ENCODE measurements at places on chromosomes 12 and 14. TPM values are rescaled to one million over a fixed set of nuclear protein-coding genes. Genes with fewer than 3 reads are reported as not detected.

DCN gene
- total RNA-seq: not detected

NPAS3 gene
- total RNA-seq: 0.13 TPM

TC2N gene
- 40.0 TPM for total RNA-seq

PPP1R36 gene
- 0.38 TPM for total RNA-seq

TMPRSS12 gene
- total RNA-seq: not detected

PRB2 gene
- not detected for total RNA-seq

ABHD4 gene
- 9.6 TPM for total RNA-seq

EAPP gene
- total RNA-seq: 37.7 TPM

GCH1 gene
- 8.5 TPM for total RNA-seq

CLEC2A gene
- not detected for total RNA-seq

MYO1H gene
- not detected for total RNA-seq

SIX4 gene
- total RNA-seq: 0.51 TPM

WDR89 gene
- 10.6 TPM for total RNA-seq

AQP6 gene
- not detected for total RNA-seq

MANSC4 gene
- total RNA-seq: not detected

PTPRR gene
- total RNA-seq: under 0.01 TPM

LRRK2 gene
- total RNA-seq: 0.13 TPM

ASPG gene
- total RNA-seq: not detected

HHIPL1 gene
- total RNA-seq: 1.4 TPM

TMEM253 gene
- 0.13 TPM for total RNA-seq

TAS2R31 gene
- 2.3 TPM for total RNA-seq

CTSG gene
- not detected for total RNA-seq

CKAP4 gene
- 36.2 TPM for total RNA-seq

RTN1 gene
- under 0.01 TPM for total RNA-seq

ARHGEF40 gene
- 8.3 TPM for total RNA-seq

MYH7 gene
- total RNA-seq: not detected

LRP1 gene
- total RNA-seq: 0.76 TPM

CSAD gene
- 5.1 TPM for total RNA-seq

SLC25A29 gene
- total RNA-seq: 45.6 TPM

TEX22 gene
- total RNA-seq: under 0.01 TPM

CD69 gene
- 0.39 TPM for total RNA-seq

MSI1 gene
- total RNA-seq: not detected

CIROP gene
- total RNA-seq: not detected

LBHD2 gene
- total RNA-seq: not detected

SDSL gene
- 3.3 TPM for total RNA-seq

ENDOU gene
- total RNA-seq: under 0.01 TPM

RPL10L gene
- not detected for total RNA-seq

MGP gene
- 328 TPM for total RNA-seq

DAO gene
- not detected for total RNA-seq

IGFBP6 gene
- total RNA-seq: 2.7 TPM

CYP46A1 gene
- 0.13 TPM for total RNA-seq

PIK3C2G gene
- 1.6 TPM for total RNA-seq

ESPL1 gene
- 6.0 TPM for total RNA-seq

ITGA7 gene
- 0.13 TPM for total RNA-seq

PSMA6 gene
- 213 TPM for total RNA-seq

POTEG gene
- total RNA-seq: not detected

SLC6A15 gene
- total RNA-seq: 7.7 TPM

SLC24A4 gene
- total RNA-seq: under 0.01 TPM

ERP27 gene
- total RNA-seq: not detected

DTD2 gene
- total RNA-seq: 20.6 TPM

TPH2 gene
- total RNA-seq: not detected

CLEC14A gene
- 84.2 TPM for total RNA-seq

SAV1 gene
- total RNA-seq: 14.2 TPM

KLRB1 gene
- total RNA-seq: not detected

NID2 gene
- 40.1 TPM for total RNA-seq

DLST gene
- 41.5 TPM for total RNA-seq

TTC9 gene
- 0.13 TPM for total RNA-seq

FOXG1 gene
- not detected for total RNA-seq

DPY19L2 gene
- total RNA-seq: 0.26 TPM

CKB gene
- total RNA-seq: 3.0 TPM

Data from dermis microvascular lymphatic vessel endothelial cell (primary cell).